ENCODE measurements at places on chromosomes 5 and 9. TPM values are rescaled to one million over a fixed set of nuclear protein-coding genes. Genes with fewer than 3 reads are reported as not detected.

AGXT2 gene
- total RNA-seq, result not detected

FRMPD1 gene
- not detected for total RNA-seq

DNA sequence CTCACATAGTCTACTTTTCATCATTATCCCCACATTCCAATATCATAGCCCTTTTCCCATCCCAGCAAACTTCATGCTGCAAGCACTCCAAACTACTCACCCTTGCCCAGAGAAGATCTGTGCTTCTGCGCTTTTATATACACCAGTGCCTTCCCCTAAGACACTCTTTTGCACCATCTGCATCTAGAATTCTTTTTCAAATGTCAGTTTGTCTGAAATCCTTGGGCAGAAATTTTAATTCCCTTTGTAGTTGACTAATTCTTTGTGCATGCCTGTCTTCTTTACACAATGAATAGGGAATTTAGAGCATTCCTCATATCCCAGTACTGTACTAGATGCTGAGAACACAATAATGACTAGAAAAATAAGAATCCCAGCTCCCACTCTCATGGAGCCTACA is 298.9 kb downstream of the KCNN2 start:
- DNase-seq, result no peak

GRCh38 chr9:130199605-130200004 is 27.4 kb downstream of the NCS1 start:
- DNase-seq, result no peak

DNA sequence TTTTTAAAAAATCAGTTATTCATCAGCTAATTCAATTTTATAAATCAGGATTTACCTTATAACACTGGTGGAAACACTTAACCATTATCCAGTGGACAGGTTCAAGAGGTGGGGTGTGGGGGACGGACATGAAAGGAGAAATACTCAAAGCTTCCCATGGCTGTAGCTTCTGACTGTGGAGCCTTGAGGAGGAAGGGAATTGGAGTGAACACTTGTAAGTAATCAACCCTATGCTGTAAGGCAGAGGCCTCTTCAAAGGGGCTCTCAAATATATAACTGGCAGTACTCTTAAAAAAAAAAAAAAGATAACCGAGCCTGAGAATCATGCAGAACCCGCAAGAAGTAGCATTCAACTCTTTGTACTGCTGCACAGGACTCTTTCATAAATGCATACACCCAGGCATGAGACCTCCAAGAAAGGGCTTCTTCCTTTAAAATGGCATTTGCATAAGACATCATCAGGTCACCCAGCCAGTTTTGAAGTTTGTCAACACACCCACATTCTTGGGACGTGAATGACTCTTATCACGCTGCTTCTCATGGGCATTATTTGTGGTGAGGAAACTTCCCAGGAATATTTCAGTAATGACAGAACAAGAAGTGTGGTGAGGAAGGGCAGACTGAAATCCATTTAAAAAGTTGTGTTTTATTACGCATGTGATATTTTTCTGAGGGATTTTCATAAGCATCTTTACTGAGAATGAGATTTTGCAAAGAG is 8.1 kb downstream of the OSMR start:
- DNase-seq, result no peak

- DNase-seq, result no peak
Measured at GRCh38 chr5:72194846-72195245, 87.6 kb downstream of the MAP1B start.
